Neural progenitor cell (in vitro differentiated cells): ENCODE measurements at places on chromosomes 3 and 15.
A peak's percentile ranks its signal among the peaks of the same experiment; 100 is the strongest.

DNA sequence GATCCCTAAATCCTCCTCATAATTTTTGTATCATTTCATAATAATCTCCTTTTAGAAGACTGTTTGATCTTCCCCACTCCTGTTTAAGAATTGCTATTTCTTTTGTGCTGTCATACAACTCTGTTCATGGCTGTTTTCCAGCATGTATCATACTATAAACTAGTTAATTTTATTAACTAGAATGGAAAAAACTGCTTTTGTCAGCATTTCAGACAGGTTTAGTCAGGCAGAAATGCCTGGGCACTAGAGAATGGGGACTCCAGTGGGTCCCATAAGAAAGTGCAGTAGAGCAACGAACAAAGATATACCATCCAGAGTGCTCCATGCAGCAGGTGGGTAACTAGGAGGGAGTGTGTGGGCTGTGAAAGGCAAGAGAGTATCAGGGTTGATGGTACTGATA, 523.9 kb downstream of the PLOD2 start:
- DNase-seq, result no peak

GRCh38 chr3:172073262-172073915, 34.0 kb downstream of the FNDC3B start:
- DNase-seq, result no peak

DNA sequence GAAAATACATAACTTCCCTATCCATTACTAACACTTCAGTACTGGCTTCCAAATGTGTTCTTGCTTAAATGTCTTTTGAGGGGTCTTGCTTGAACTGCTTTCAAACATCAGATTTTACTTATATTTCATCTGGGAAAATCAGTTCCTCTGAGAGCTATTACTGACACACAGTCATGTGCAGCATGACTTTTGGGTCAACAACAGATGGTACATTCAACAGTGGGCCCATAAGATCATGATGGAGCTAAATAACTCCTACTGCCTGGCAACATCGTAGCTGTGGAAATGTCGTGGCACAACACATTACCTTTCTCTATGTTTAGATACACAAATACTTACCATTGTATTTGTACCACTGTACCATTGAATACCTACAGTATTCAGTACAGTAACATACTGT, 43.8 kb downstream of the WWTR1 start:
- no peak for DNase-seq

GRCh38 chr3:22537560-22537959, 665.6 kb upstream of the UBE2E2 start:
- DNase-seq, result no peak

DNA sequence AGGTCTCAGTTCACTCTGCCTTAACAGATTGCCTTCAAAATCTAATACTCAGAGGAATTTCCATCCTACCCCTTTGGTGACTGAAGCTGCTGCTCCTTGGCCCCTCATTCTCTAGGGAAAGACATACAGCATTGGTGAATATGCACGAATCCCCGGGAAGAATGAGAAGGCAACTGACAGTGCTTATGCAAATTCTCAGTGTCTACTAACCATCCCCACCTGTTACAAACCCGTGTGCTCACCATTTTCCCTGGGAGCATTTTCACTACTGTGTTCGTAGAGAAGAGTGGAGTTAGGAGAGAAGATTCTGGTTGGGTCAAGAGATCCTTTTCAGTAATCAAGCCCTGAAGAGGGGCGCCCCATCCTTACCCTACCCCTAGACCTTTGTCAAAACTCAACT, 37.7 kb downstream of the SYNM start:
- no peak for DNase-seq

- DNase-seq, result peak; percentile 90
Measured at GRCh38 chr3:69739204-69740102, at the start of gene MITF. TSS of gene MITF (plus strand) at chr3:69739464. CDS start at chr3:69739598, 134 bp downstream.

DNA sequence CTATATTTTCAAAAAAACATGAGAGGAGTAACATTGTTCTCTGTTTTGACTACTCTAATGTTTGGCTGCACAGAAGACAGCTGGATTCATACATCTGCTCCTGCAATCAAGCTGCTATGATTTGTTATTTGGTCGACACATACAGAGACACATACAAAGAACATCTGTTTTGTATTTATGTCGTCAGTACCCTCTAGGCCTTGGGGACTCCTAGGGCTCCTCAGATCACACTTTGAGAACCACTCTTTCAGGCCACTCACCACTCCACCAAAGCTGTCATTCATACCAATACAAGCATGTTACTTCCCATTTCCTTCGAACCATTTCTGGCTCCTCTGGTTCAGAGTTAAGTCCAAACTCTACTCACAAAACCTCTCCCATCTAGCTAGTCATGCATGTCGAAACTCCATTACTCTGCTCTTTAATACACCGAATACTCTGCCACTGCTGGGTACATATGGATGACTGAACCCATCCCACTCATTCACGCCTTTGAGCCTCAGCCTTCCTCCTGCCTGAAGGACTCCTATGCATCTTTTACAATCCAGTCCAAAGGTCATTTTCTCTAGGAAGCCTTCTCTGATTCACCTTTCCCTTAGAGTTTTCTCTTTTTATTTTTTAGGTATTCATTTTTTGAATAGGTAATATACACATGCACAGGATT, 102.9 kb upstream of the ARHGEF3 start:
- DNase-seq, result no peak

DNA sequence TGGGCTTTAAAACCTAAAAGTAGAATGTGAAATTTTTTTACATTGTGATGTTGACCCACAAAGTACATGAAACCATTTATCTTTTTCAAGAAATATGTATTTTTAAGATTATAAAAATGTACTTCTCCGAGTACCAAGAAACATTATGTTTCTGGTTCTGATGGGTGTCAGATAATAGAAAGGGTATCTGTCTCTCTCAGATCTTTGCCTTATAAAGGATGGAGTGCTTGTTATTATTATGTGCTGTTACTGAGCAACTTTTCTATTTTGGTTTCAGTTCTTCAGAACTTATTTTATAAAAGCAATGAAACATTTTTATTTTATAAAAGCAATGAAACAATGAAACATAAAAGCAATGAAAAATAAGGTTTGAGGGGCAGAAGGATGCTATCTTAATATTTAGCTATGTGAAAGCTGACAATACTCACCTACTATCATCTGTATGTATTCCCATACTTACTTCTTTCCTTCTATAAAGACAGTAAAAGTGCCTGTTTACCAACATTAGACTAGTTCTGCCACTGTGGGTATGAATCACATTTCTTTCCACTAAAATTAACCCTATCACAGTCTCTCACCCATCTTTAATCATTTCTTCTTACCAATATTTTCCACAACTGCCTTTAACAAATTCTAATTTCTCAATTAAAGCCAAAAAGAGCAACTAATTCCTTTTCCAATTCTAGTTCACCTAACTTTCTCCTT, 540.7 kb upstream of the KCNMB2 start:
- DNase-seq, result no peak

- DNase-seq, result no peak
Measured at GRCh38 chr3:66567077-66567476, 66.3 kb upstream of the LRIG1 start.

GRCh38 chr3:28080716-28081115, 160.7 kb upstream of the CMC1 start:
- DNase-seq, result no peak

DNA sequence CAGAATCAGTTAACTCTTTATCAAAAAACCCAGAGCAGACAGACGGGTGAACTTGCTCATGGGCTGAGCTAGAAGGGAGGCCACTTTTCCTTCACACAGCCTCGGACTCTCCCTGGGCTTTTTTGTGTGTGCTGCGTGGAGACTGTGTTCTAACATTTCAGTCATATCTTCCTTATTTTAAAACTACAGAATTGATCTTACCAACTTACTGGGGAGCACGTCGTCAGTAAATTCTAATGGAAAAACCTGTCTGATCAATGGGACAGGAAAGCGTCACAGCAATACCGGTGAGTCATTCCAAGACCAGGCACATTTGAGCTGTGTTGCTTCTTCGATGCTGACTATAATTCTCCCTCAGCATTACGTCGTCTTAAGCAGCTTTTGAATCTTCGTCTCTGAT, 145.1 kb downstream of the LPP start:
- DNase-seq, result no peak

DNA sequence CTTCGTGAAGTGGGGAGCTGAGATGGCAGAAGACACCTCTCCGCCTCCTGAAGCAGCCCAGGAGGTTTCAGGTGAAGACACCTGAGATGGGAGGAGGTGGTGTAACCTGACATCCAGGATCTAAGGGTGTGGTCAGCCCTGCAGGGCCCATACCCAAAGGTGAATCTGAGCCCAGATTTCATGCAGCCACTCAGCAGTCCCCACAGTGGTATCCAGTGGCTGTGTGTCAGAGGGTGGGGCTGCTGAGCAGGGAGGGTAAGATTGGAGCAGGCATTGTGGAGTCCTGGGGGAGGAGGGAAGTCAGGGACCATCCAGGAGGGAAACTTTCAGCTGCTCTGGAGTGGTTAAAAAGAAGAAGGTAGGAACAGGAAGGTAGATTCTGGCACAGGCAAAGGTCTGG, 46.0 kb upstream of the SMAD6 start:
- no peak for DNase-seq
